ENCODE measurements at places on chromosomes 16 and 17. TPM values are rescaled to one million over a fixed set of nuclear protein-coding genes. Genes with fewer than 3 reads are reported as not detected.

- H3K4me3 ChIP-seq: no peak overlapping the region
- DNase-seq: no peak
- no peak overlapping the region for H3K27ac ChIP-seq
- no peaks in the 10 kb centered on the region for H3K36me3 ChIP-seq
- H3K4me1 ChIP-seq: no peaks in the 10 kb centered on the region
These were observed 70.6 kb downstream of the CYB5B start for GRCh38 chr16:69494991-69495392.

Gene CDK5R1
- 2.6 TPM for total RNA-seq

Gene ZNF768
- 25.0 TPM for total RNA-seq

DNA sequence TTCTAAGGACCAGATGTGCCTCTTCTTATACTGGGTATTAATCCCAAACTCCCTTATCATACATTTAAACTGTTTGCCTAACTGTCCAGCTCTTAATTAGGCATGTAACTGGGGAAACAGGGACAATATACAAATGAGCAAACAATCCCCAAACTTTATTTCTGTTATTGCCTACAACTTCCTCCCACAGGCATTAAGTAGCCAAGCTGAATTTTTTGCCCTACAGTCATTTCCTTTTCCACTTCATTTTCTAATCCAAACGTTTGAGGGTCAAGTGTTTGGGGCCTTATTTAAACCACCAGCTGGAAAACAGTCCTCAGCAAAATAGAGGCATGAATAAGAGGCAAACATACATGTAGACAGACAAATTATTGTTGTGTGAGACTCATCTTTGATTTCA is 77.4 kb upstream of the CCL2 start:
- no peak overlapping the region for H3K4me3 ChIP-seq
- H3K27me3 ChIP-seq: no peaks in the 10 kb centered on the region
- H3K27ac ChIP-seq: peak overlapping the region; percentile 72
- no peaks in the 10 kb centered on the region for H3K36me3 ChIP-seq

DNA sequence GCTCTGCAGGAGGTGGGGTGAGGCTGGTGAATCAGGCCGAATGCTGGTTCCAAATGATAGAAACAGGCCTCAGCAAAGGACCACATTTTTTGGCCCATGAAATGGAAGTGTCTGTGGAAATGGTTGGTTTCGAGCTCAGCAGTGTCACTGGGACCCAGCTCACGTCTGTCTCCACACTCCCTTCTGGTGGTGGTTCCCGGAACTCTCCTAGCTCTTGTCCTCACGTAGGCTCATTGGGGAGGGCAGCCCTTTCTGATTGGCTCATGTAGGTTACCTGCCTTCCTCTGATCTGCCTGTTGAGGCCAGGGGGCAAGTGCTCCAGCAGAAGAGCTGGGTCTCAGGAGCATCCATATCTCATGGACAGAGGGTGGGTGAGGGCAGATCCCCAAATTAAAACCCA is 4.0 kb downstream of the ALG1 start:
- no peak overlapping the region for H3K4me3 ChIP-seq
- no peak overlapping the region for H3K27ac ChIP-seq
- DNase-seq: no peak

- no peaks in the 10 kb centered on the region for H3K36me3 ChIP-seq
- peaks cover 6% of the 10 kb centered on the region for H3K4me1 ChIP-seq
- no peak overlapping the region for H3K27ac ChIP-seq
- no peak overlapping the region for H3K4me3 ChIP-seq
These were observed 86.0 kb downstream of the VAT1L start for GRCh38 chr16:77874347-77874746.

DNA sequence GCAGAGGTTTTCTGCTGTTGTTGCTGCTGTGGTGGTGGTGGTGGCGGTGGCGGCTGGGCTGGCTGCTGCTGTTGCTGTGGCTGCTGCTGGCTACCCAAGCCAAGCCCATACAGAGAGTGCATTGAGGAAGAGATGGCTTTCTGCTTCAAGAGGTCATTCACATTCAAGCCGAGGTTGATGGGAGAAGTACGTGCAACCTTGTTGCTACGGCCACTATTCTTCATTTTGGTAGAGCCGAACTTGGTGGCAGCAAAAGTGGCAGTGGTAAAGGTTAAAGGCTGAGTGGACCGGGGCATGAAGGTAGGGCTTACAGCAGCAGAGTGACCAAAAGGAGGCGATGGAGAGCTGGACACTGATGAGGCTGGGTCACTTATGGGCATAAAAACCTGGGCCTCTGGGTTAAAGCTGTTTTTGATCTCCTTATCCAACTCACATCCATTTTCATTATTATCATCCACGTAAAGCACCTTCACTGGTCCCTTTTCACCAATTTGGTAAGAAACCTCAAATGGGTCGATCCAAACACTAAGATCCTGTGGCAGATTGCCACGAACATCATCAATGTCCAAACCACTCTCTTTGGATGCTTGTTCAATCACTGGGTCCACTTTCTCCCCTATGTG is 2.8 kb downstream of the TOB1 start:
- H3K36me3 ChIP-seq: no peaks in the 10 kb centered on the region
- H3K4me3 ChIP-seq: peak overlapping the region; percentile 88
- peak overlapping the region; percentile 96 for H3K27ac ChIP-seq
- no peak for DNase-seq
- H3K4me1 ChIP-seq: peaks cover 37% of the 10 kb centered on the region

Gene ACSM3
- 6.1 TPM for total RNA-seq

DNA sequence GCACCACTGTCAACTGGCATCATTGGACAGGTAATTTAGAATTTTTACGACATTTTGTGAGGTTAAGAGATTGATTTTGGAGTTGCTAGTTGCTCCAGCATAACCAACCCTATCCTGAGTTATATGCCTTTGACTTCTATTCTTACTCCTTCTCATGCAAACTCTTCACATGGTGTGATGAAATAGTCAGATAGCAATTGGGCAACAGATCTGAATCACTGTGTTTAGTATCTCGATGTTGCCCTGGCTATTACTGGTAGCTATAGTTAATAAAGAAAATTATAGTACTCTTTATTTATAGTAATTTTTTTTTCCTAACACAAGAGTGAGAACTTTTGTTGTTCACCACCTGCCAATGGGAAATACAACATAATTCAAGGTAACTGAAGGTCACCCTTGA is 494.8 kb upstream of the TOM1L1 start:
- no peaks in the 10 kb centered on the region for H3K27me3 ChIP-seq
- H3K4me3 ChIP-seq: no peak overlapping the region
- DNase-seq: no peak
- H3K4me1 ChIP-seq: no peaks in the 10 kb centered on the region

Data from thoracic aorta (tissue), 2 donors.